ENCODE measurements at places on chromosomes 3 and 15.
A peak's percentile ranks its signal among the peaks of the same experiment; 100 is the strongest.

GRCh38 chr3:63095-63765 lies 133.3 kb upstream of the CHL1 start:
- DNase-seq, result no peak

DNA sequence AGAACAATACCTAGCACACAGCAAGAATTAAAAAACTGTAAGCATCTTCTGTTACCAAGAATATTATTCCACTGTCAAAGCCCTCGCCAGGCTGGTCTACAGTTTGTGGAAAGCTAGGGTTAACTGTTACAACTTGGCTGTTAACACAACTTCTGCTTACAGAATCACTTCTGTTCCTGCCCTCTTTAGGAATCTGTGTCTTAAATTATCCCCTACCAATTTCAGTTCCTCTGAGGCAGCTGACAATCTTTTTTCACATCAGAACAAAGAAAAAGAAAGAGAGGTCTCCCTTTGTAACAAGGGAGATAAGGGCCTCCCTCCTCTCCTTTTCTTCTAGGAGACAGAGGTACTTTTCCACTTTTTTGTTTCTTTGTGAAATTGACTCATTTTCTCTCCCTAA lies 188.9 kb downstream of the FMN1 start:
- no peak for DNase-seq

DNA sequence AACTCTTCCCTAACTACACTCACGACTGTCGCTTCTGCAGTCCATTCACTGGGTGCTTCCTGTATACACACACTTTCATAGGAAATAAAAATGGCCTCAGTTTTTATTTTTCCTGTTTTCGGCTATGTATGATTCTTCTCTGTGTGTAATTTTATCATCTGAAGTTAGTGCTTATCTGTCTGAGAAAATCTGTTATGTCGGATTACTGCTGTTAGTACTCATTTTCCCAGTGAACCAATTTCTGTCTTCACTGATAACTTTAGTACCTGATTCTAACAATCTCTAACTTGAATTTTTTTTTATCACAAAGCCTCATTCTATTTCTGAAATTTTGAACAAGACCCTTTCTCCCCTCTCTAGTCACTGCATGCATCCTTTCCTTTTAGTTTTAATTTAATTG lies 20.9 kb downstream of the RAB5A start:
- DNase-seq, result no peak

- no peak for DNase-seq
Measured at GRCh38 chr15:84773716-84774115, 25.3 kb downstream of the ZNF592 start.

DNA sequence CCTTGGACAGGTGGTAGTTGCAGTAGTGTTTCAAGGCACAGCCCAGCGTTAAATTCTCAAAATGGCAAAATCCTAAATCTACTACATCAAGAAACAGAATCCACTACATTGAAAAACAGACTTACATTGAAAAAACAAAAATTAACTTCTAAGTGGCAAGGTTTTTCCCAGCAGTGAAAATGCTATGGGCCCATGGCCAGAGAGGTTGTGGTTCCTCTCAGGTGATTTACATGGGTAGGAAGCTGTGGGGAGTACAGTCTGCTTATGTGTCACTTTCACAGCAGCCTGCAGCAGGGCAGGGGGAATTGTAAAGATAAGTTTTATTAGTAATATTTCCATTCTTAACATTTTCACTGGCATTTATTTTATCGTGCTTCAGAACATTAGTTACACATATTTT lies 24.9 kb downstream of the TTC14 start:
- no peak for DNase-seq

DNA sequence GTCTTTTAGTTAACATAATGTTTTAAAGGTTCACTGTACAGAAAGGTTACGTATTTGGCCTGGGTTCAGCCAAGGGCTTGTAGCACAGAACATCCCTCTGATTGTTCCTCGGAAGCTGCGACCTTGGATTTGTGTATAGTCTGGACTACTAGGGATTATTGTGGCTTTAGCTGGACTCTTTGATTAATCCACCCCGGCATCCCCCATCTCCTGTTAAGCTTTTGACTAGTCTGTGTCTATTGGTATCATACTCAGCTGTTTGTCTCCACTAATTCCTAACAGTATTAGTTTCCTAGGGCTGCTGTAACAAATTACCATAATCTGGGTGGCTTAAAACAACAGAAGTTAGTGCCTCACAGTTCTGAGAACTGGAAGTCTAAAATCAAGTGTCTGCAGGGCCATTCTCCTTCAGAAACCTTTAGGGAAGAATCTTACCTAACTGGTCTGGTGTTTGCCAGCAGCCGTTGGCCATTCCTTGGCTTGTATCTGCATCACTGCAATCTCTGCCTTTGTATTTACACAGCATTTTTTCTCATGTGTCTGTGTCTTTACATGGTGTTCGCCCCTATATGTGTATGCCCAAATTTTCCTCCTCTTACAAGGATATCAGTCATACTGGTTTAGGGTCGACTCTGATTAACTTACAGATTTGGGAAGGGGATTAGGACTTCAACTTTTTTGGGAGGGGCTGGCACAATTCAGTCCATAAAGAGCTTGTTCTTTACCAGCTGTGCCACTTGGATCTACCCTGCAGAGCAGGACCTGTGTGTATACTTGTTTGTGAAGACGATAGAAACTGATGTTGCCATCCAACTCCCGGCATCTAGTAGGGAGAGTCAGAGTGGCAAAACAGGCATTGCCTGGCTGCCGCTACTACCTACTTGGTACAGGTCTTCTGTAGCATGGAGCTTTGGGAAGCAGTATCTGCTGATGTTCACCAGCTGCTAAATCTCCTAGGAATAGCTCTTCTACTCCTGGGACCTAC lies 117.8 kb downstream of the UBE2E2 start:
- no peak for DNase-seq

DNA sequence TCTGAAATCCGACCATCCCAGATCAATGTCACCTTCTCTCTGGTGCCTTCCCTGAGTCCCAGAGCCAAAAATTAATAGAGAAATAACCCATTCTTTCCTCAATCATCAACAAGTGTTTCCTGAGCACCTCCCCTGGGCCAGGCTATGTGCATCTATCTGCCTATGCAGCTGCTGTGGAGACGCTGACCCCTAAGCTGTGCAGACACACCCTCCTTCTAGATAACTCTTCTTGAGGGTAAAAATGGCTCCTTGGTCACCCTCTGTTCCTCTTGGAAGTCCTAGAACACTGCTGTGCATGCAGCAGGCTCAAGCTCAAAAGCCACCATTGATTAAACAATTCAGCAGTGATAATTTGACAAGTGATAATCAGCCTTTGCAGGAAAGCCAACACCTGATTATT lies 18.4 kb downstream of the CA12 start:
- no peak for DNase-seq

- no peak for DNase-seq
Measured at GRCh38 chr15:45588219-45588875, 1.2 kb downstream of the BLOC1S6 start.

GRCh38 chr3:100602506-100603444 lies 6.6 kb upstream of the ADGRG7 start:
- DNase-seq, result no peak

DNA sequence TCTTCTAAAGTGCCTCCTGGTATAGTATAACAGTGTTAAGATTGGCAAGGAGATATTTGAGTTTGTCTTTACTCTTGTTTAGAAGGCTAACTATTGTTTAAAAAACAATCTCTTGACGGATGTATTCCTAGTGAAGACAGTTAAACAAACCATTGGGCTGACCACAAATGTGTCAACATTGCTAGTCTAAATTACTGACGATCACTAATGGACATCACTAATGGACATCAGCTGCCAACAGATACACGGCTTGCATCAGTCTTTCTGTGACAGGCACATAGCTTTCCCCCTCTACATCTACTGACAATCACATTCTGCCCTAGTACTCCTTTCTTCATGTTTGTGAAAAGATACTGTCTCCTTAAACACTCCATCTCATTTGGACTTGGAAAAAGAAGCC lies 57.1 kb upstream of the ETV5 start:
- no peak for DNase-seq

DNA sequence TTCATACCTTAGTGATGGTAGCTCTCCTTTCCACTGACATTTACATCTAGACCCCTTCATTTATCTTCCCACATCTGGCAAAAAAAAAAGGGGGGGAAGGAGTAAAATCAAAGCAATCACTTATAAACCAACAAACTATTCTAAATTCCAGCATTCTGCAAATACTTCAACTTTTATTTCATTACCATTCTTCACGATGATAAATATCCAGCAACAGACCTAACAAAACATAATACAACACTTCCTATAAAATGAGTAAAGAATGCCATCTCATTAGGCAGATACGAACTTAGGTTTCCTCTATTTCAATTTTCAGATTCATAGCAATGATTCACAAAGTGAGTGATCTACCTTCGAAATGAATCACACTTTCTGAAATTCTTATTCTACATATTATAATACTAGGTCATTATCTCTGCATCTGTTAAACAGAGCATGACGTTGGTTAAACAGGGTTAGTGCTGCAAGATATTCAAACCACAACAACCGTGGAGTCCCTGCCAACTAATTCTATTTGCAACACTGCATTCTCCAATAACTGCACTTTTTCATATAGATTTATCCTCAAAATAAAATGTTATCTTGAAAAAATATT lies at the start of gene LRRFIP2:
LRRFIP2 (minus strand) TSS at position 51 of the 595 bp plus-strand sequence. CDS start 25,599 bp downstream, outside the sequence.
- DNase-seq, result no peak

- no peak for DNase-seq
Measured at GRCh38 chr15:55282284-55282833, 7.3 kb downstream of the RAB27A start.

- no peak for DNase-seq
Measured at GRCh38 chr3:11593318-11594034, 50.2 kb downstream of the VGLL4 start.

DNA sequence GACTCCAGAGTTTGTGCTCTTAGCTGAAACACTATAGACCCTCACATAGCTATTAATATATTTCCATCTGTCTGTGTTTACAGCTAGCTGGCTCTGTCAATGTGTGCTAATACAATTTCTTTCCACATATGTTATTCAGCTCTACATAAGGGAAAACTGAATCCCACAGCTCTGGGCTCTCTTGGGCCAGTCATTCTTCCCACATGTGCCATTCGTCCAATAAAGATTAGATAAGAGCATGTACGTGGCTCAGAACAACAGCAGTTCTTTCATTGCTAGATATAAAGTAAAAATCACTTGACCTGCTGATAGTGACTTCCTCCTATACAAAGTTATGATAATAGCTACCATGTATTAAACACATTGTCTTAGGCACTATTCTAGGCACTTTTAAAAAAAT lies 2.8 kb upstream of the ILDR1 start:
- no peak for DNase-seq

GRCh38 chr15:90620379-90621067 lies 90.8 kb downstream of the CRTC3 start:
- peak; percentile 10 for DNase-seq

DNA sequence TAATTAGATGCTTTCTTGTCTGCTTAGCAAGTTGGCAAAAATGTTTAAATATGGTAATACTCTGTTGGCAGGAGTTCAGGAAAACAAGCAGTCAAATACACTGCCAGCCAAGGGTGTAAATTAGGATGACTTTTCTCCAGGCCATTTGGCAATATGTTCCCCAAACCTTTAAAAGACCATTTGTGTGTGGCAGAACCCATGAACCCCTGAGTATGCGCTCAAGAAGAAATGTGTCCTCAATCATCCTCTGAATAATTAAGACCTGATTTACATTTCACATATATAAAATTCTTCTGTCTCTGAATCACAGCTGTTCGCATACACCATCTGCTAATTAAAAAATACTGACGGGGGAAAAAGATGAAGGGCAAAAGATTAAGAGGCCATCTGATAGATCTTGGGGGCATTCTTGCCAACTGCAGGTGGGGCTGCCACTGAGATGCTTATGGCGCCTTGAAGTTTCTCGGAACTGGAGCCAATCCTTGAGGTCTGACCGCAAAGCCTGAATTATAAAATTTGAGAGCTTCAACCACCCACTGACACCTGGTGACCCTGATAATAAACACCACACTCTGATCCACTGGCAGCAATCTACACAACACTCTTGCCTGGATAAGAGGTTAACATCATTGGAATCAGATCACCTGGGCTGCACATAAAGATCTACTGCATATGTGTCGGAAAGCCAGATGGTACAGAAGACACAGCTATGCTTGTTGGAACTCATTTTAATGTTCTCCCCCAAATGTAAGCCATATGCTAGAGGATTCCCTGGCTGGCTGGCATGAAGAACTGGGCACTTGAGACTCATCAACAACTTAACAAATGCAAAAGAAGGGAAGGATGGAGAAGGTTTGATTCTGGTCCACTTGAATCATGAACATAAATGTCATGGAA lies 190.6 kb downstream of the OSBPL10 start:
- no peak for DNase-seq

GRCh38 chr15:37873336-37873735 lies 61.1 kb upstream of the TMCO5A start:
- peak; percentile 20 for DNase-seq

GRCh38 chr3:46848271-46849044 lies 14.8 kb downstream of the MYL3 start:
- DNase-seq, result no peak

GRCh38 chr3:61828184-61828874 lies 267.0 kb downstream of the PTPRG start:
- no peak for DNase-seq

DNA sequence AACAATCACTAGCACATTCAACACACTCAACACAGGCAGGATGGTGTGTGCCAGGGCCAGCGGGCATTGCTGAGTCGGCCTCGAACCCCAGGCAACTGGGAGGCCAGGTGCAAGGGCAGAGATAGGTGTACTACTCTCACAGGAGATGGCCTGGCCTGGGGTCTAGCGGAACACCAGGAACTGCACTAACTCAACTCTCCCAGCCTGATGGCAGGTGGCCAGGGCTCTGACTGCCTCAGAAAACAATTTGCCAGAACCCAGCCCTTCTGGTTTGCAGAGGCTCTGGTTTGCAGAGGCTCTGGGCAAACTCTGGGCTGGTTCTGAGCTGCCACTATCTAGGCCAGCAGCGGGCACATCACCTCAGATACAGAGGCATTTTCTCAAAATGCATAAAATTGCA lies 229.2 kb upstream of the CHRNA7 start:
- no peak for DNase-seq

- DNase-seq, result no peak
Measured at GRCh38 chr15:31360843-31361763, 34.5 kb downstream of the KLF13 start.

- peak; percentile 33 for DNase-seq
Measured at GRCh38 chr3:112582244-112582874, 20.5 kb downstream of the SLC35A5 start.

GRCh38 chr3:26657348-26657976 lies 34.9 kb downstream of the LRRC3B start:
- no peak for DNase-seq

GRCh38 chr3:112397556-112397955 lies 64.6 kb downstream of the CD200 start:
- DNase-seq, result no peak

GRCh38 chr3:188052169-188053035 lies 101.6 kb upstream of the LPP start:
- DNase-seq, result peak; percentile 73

DNA sequence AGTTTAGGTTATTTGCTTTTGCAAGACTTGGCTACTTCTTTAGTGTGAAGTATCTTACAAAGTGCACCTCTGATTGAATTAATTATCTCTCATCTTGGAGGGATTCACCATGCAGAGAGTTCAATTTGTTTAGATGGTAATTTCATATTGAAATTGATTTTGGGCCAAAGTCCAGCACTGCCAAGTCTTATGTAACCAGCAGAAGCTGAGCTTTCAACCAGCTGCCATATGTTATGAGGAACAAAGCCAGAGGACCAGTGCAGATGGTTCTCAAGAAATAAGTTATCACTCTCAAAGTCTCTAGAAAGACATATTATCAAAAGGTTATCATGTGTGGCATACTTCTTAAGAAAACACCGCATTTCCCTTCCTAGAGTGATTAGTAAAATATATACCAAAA lies 29.0 kb downstream of the ABHD6 start:
- no peak for DNase-seq
